HEK293T (cell line): ENCODE measurements at places on chromosomes 1 and 21.
A peak's percentile ranks its signal among the peaks of the same experiment; 100 is the strongest.

GRCh38 chr1:65615859-65616258 is 176.8 kb upstream of the PDE4B start:
- no peak for DNase-seq

GRCh38 chr1:229420224-229420623 is 13.7 kb downstream of the ACTA1 start:
- no peak for DNase-seq

DNA sequence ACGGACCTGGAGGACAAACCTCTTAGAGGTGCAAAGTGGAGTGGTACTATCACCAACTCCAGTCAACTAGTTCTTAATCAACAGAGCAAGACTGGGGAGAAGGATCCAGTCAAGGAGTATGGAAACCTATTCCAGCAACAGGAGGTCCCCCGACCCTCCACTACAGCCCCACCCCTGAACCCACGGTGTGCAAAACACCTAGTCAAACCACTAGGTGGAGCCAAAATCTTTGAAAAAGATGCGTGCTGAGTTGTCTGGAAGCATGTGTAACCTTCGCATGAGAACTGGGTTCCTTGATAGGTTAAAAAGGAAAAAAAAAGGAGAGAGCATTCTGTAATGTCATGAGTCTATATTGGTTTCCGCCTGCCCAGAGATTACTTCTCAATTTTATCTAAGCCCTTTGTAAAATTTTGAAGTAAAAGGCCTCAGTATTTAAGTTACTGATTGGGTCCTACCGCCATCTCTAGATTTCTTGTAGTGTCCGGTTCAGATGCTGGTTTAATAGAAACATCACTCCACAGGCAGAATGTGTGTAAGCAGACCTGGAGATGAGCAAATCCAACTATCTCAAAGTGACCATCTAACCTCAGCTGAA is 81.9 kb upstream of the HAO2 start:
- peak; percentile 76 for DNase-seq

- DNase-seq: no peak
Measured at GRCh38 chr21:41651406-41651805, 115.4 kb downstream of the RIPK4 start.

DNA sequence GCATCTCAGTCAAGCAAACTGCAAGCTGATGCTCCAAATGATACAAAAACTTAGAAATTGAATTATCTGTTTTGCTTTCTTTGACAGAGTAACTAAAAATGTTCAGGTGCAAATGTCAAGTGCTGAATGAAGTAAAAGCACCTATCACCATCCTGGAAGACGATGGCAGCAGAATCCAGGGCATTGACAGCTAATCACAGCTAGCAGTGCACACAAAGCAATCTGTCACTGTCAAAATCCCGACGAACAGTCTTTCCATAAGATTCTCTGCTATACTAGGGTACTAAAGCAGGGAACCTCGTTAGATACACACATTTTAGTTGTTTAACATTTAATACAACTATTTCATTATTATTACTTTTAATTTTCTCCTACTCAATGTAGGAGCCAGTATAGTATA is 233.3 kb downstream of the BRINP3 start:
- no peak for DNase-seq

- DNase-seq: no peak
Measured at GRCh38 chr1:91699339-91699974, 186.5 kb downstream of the TGFBR3 start.

- no peak for DNase-seq
Measured at GRCh38 chr1:33085332-33085731, 4.4 kb downstream of the AZIN2 start.

DNA sequence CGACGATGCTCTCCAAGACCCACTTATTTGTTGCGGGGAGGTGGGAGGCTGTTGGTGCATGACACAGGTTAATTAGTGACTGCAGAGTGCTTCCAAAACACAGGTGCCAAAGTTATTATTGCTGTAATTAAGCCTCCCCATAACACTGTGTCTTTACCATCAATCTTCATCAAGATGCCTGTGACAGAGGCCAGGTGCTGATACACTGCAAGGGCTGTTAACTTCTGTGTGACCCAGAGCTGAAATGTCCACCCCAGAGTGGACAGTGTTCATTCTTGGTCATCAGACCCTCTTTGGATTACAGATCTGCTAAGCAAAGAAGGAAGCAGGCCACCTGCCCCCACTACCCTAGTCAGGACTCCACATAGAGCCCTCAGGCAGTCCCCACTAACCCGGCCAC is 55.5 kb downstream of the CAPN8 start:
- DNase-seq: no peak

- DNase-seq: no peak
Measured at GRCh38 chr1:62185677-62186076, 9.0 kb upstream of the L1TD1 start.

GRCh38 chr1:175188936-175189335 is 3.6 kb downstream of the KIAA0040 start:
- DNase-seq: no peak

DNA sequence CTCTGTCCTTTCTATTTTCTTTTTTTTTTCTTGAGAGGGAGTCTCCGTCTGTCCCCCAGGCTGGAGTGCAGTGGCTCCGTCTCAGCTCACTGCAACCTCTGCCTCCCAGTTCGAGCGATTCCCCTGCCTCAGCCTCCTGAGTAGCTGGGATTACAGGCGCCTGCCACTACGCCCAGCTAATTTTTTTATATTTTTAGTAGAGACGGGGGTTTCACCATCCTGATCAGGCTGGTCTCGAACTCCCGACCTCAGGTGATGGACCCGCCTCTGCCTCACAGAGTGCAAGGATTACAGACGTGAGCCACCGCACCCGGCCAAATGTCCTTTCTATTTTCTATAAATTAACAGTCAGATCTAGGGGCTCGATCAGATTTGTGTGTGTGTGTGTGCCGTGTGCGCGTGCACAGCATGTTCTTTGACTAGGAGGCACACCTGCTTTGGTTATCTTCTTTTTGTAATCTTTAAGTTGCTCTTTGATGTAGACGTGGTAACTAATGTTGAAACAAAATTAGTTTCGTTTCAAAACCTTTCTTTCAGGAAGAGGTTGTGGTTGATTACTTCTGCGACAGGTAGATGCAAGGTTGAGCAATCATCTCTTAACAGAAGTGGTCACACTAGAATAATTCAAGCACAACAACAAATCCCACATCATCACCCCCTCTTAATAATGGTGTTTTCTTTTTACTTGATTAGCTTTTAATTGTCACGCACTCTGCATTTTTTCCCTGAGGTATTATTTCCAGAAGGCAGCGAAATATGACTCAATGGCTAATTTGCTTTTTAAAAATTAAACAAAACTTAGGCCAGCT is 779 bp upstream of the DEGS1 start:
- no peak for DNase-seq

DNA sequence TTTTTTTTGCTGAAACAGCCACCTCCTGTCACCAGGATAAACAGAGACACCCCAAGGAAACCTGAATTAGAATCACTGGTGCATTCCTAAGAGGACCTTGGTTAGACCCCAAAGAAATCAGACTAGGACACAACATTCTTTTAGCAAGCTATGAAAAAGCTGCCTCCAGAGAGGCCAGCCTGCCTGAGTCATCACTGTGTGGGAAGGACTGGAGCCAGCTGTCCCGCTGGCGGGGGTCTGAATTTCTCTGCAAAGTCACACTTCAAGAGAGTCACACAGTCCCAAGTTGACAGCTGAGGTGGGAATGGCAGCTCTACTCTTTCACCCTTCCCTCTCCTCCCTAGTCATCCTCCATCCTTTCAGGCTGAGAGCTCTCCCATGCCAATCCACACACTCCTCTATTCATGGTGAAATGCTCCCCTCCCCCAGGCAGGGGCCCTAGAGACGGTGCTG is 405.0 kb upstream of the POU3F1 start:
- DNase-seq: no peak

DNA sequence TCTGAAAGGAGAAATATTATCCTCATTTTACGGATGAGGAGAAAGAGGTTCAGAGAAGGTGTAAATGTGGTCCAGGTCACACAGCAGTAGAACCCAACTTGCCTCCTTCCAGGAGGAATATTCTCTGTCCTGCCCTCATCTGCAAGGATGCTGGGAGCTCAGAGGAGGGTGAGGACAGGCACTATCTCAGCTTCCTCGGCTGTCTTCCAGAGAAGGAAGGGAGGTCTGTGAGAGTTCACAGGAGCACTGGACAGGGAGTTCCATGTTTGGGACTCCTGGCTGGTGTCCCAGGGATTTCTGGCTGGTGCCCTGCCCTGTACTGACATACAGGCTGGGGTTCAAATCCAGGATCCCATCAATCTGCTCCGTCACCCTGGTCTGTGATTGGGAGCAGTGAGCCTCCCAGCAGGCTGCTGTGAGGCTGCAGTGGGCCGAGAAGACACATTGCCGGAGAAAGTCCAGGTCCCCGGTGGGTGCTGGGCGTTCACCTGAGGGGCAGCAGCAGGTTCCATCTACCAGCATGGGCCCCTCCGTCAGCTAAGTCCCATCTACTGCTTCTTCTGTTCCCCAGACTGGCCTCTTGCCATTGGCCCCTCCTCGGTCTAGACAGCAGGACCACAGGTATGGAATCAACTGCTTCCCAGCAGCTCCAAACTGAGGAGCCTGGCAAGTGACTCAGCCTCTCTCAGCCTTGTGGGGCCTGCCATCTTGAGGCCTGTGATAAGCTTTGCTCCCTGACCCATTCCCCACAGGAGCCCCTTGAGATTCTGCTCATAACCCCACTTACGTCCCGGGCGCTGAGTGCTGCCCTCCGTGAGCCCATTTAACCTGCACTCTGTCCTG is 8.5 kb upstream of the BSND start:
- no peak for DNase-seq

GRCh38 chr1:95023399-95024043 is 49.2 kb downstream of the ALG14 start:
- DNase-seq: no peak

- no peak for DNase-seq
Measured at GRCh38 chr1:64962441-64962840, 3.9 kb downstream of the JAK1 start.

DNA sequence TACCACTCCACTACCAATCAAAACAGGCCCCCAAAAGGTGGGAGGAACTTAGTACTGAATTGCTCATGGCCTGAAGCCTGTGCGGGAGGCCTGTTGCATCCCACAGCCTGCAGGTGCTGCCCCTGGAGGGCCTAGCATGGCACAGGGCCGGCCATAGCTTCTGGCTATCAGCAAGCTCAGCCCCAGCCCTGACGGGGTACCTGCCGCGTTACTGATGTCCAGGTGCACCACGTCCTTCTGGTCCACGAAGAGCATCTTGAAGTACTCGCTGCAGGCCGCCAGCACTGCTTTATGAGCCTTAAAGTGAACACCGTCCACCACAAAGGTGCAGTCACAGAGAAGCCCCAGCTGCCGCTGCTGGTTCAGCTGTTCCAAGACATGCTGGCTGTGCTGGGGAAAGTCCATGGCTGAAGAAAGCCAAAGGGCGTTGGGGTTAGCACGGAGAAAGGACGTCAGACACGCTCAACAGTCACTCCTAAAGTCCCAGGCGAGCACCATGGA is 27.8 kb downstream of the ZBTB17 start:
- DNase-seq: no peak

GRCh38 chr1:151621351-151621750 is 9.5 kb downstream of the SNX27 start:
- no peak for DNase-seq

GRCh38 chr1:97621955-97622354 is 298.9 kb downstream of the DPYD start:
- DNase-seq: no peak

GRCh38 chr1:25569597-25570396 is 26.4 kb downstream of the LDLRAP1 start:
- DNase-seq: no peak

DNA sequence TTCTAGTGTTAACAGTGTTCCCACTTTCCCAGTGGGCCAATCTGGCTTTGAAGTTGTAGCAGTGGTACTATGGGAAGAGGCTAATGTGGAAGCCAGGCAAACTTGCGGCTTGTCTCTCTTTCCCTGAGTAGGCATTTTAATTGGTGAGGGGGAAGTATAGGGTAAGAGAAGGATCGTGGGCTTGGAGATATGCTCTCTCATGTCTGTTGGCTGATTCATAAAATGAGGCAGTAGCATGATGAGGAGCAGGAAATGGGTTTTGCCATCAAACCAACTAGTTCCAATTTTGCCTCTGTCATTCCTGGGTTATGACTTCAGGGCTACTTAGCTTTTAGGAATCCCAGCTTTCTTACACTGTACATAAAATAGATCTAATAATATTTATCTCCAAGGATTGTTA is 12.1 kb downstream of the C8A start:
- no peak for DNase-seq

DNA sequence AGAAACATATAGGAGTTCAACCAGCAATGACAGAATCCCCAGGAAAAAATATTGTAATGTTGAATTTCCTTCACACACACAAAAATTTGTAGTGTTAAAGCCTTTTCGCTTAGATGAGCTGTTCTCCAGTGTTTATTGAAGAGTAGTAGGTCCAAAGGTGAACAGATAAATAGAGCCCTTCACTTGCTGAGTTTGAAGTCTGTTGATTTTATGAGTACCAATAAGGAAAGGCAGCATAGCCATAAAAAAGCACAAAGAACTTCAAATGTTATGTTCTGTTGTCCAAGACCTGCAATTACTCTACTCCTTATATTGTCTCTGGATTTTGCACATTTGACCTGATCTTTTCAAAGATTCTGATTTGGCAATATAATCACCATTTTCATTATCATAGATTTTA is 362.7 kb upstream of the B3GALT2 start:
- no peak for DNase-seq

GRCh38 chr1:79708646-79709265 is 702.2 kb upstream of the ADGRL4 start:
- no peak for DNase-seq

- no peak for DNase-seq
Measured at GRCh38 chr21:35039595-35040289, 9.4 kb downstream of the RUNX1 start.

- DNase-seq: no peak
Measured at GRCh38 chr1:79052829-79053449, 46.4 kb upstream of the ADGRL4 start.

DNA sequence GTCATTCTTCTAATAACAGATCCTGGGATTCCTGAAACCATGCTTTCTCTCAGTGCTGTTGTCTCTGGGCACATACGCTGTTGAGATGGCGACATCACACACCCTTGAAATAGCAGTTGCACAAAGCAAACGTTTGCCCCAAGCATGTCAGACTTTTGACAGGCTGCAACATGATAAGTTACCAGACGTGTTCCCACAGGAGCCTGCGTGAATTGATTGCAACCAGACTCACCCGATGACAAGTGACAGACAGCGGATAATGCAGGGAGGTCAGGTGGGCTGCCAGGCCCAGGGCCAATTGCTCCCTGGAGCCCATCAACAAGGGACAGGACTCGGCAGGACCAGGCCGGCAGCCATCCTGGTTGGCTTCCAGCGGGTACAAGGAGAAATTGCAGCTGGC is 310.9 kb downstream of the SIPA1L2 start:
- DNase-seq: no peak
